NCI-H1694 treated with DMSO at 0.1 percent for 48 hours (cell line): ENCODE measurements at places on chromosomes 12 and 14.

DNA sequence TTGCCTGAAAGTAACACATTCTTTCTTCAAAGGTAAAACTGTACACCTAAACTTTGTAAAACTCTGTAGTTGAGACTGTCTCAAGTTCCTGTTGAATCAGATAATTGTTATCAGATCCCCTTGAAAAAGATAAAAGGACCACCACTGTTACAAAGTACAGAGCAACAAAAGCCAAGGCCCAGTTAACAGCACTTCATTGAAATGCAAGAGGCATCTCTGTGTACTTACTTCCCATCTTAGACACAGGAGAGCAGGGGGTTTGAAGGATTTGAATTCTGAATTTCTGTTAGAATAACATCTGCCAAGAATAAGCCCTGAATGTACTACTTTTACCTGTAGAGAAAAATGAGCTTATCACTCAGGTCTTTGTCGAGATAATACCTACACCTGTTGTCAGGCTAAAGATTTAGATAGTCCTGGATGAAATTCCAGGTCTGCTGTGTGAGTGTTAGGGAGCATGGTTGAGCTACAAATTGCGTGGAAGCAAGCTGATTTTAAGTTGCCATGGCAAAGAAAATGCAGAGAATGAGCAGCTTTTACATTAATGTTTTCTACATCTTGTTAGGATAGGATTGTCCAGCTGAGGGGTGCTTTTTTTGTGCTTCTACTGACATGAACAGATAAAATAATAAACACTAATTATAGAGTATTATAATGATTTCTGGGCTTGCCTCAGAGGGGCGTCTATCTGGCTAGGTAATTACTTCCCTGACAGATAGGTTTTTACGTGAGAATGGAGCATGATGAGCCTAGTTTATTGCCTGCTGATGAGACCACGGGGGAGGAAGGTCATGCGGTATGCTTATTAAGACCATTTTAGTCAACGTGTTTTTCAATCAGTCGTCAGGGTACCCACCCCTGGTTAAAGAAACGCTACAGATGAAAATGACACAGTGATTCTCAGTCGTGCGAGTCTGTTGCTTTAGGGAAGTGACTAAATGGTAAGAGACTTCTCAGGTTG is 309.2 kb downstream of the PAWR start:
- no peak for DNase-seq

DNA sequence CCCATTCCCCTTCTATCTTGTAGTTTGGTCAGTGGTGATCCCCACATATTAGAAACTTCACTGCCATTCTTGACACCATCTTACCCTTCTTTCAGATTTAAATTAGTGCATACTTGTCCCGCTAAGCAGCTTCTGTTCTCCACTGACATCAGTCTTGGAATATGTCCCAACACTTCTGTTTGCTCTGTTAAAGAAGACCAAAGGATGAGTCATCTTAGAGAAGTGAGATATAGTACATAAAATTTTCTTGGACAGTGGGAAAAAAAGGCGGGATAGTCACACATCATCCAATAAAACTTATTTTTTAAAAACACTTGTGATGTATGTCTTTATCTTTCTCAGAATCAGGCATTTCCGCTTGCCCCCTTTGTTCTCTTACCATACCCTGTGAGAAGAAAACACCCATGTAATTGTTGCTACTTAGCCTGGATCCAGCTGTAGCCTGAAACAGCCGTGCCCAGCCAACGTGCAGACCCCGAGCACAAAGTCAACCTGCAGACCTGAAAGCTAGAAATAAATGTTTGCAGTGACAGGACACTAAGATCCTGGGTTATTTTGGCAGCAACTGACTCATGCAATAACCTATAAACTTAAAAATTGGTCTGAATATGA is 100.1 kb upstream of the PDE3A start:
- no peak for DNase-seq

DNA sequence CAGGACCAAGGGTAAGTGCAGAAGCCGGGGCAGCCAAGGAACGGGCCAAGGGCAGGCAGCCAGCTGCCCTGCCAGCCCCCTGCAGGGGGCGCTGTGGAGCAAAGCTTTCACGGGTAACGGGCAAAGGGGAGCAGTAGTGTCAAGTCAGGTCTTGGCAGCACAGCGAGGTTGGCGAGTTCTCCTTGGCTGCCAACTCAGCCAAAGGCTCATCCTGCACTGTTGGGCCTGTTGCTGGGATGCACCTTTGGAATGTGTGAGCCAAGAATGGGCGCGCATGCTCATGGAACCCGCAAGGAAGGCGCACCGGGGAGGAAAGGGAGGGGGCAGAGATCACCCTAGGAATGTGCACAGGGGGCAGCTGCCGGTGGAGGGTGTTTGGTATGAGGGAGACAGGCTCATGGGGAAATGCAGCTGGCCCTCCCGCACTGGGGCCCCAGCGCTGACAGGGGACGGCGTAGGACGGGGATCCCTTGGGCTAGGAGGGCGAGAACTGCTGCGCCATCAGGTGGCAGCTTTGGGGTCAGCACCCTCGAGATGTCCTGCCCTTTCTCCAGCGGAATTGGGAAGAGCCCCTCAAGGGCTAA is 138.0 kb downstream of the ASCL4 start:
- peak; percentile 33 for DNase-seq

GRCh38 chr14:72540836-72541235 is 353.1 kb downstream of the DPF3 start:
- no peak for DNase-seq

DNA sequence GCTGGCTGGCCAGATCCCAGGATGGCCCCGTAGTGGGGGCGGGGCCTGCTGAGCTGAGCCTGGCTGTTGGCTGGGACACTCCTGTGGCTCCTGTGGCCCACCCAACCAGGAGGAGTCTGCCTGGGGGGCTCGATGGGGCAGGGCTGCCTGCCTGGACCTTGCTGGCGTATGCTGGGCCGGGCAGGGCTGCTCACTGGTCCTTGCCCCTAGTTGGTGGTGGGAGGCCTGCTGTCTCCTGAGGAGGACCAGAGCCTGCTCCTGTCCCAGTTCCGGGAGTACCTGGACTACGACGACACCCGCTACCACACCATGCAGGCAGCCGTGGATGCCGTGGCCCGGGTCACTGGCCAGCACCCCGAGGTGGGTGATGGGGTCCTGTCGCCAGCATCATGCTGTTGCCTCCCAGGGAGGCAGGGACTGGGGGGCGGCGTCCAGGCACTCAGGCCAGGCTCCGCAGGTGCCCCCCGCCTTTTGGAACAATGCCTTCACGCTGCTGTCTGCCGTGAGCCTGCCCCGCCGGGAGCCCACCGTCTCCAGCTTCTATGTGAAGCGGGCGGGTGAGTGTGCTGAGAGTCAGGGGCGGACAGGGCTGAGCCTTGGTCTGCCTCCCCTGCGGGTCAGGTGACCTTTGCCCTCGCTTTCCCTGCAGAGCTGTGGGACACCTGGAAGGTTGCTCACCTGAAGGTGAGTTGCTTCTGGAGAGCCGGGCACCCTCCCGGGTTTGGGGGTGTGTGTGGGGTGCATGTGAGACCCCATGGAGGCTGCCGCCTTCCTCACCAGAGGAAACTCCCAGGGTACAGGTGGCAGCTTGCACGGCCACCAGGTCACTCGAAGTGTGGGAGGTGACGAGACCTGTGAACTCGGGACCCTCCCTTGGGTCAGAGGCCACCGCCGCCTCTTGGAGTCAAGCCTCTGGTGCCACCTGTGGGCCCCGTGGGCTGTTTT is 3.4 kb downstream of the NOC4L start:
- DNase-seq = no peak

GRCh38 chr12:64627771-64628170 is 17.5 kb downstream of the RASSF3 start:
- no peak for DNase-seq

- no peak for DNase-seq
Observed at GRCh38 chr14:103206836-103207387, 83.7 kb downstream of the TNFAIP2 start.

GRCh38 chr12:62313727-62314380 is 53.6 kb downstream of the USP15 start:
- DNase-seq = no peak

DNA sequence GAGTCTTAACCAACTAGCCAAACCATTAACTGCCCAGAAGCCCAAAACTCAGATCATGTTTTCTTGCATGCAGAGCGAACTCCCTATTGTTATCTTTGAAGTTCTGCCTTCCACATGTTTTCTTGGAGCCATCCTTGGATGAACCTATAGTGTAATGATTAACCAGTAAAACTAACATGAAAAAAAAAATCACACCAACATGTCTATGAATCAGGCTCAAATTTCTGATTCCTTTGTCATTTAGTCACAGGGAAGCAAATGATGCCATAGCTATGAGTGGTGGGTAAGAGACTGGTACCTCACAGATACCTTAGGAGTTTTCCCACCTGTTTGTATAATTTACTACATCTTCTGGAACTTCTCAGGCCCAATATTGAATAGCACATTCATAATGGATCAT is 70.7 kb downstream of the PTPRO start:
- DNase-seq = no peak

GRCh38 chr12:130192642-130193345 is 30.5 kb downstream of the FZD10 start:
- DNase-seq = no peak

GRCh38 chr12:71392521-71393145 is 47.0 kb upstream of the LGR5 start:
- DNase-seq = peak; percentile 20

- no peak for DNase-seq
Observed at GRCh38 chr14:88815980-88816379, 8.5 kb upstream of the TTC8 start.

- DNase-seq = no peak
Observed at GRCh38 chr12:3580094-3580749, 89.2 kb downstream of the PRMT8 start.

DNA sequence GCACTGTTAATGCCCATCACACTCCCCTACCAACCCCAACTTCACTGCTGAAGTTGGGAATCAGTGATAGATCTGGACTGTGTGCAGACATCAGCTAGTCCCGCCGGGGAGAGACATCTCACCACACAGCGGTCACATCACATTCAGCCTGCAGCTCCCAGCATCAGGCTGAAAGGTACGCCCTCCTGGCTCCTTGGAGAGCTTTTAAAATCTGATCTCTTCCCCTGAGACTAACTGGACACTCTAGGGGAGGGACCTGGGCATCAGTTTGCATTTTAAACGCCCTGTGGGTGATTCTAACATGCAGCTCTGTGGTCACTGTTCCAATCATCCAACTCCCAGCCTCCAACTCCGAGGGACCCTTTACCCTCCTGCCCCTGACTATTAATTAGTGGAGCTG is 58.4 kb downstream of the CCDC85C start:
- no peak for DNase-seq

DNA sequence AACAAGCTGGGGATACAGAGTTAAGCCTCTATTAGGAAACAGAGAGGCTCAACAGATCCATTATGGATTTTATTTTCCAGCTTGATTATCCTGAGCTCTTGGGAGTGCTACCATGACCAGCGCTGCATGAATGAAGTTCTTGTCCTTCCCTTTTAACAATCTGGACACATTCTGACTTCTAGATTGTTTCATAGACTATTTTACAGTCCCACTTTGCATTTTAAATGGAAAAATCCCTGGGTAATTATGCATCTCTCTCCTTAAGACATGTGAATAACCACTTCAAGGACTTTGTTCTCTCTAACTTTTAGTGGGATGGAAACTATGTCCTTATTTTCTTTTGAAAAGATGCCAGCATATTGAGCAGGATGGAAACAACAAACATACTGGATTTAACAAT is 2.0 kb downstream of the CCDC198 start:
- no peak for DNase-seq

DNA sequence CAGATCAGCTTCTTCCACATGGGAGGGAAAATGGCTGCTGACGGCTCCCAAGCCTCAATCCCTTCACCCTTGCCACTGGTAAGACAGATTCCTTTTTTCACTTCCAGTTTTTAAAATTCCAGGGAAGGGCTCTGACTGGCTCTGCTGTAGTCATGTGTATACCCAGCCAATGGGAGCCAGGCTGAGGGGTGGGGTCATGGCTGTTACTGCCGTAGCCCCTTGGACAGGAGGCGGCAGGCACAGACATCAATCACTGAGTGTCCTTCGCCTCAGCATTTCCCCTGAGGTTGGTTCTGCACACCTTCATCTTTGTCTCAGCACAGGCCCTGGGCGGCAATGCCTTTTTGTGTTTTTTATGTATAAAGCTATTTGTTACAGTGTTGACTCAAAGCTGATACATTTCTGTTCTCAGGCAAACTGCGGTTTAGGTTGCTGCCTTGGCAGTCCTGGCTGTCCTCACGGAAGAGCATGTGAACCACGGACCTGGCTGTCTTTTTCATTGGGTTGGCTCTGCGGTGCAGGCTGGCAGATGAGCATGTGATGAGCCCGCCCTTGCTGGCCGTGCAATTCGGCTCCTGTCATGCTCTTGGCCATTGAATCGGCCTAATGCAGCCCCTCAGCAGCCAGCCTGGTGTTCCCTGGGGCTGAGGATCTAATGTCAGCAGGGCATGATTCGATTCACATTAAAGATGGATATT is 74.3 kb downstream of the PPM1A start:
- no peak for DNase-seq

DNA sequence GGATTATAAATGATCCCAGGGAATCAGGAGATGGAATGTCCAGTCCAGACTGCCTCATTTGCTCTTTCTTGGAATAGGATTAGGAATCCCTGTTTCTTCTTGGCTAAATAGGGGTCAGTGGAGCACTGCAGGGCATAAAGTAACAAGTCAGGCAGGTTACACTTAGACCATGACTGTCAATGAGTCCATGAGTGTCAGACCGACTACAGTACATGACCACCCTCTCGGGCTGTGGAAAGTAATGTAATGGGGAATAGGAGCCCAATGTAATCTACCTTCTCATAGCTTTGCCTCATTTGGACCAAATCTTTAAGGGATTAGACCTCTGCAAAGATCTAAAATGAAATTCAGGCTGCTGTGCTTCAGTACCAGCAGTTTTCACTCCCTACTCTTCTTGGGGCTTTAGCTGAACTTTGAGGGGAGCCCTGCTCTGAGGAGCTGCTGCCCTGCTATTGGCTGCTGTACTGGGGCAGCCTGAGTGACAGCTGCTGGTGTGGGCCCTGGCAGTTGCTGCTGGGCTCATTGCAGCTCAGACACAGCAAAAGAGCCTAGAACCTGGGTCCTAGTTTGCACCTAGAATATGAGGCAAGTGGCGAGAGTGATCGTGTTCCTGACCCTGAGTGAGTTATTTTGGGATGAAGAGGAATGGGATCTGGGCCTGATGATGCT is 62.2 kb upstream of the OR4E1 start:
- DNase-seq = no peak

- no peak for DNase-seq
Observed at GRCh38 chr12:14840616-14841015, 2.7 kb downstream of the ART4 start.

GRCh38 chr14:81990312-81990761 is 456.7 kb upstream of the SEL1L start:
- DNase-seq = peak; percentile 69

DNA sequence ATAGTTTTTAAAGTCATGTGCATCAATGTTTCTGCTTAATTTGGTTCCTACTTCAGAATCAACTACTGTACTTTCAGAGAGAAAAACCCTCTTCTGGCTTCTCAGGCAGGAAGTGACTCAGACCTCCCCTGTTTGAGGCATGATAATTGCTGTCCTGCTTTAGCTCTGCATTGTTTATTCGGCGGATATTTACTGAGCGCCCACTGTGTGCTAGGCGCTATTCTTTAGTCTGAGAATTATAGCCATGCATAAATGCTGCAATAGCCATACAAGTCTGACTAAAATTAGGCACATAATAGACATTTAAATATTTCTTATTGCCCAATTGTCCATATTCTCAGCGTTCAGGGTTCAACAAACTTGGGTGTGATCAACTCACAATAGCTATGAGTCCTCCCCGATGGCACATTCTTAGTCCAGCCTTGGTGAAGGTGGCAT is 6.1 kb upstream of the AMIGO2 start:
- no peak for DNase-seq

- no peak for DNase-seq
Observed at GRCh38 chr12:54561164-54561563, 11.8 kb downstream of the PDE1B start.
